ENCODE measurements at places on chromosomes 3 and 15.

GRCh38 chr3:126965526-126966080, 17.3 kb upstream of the PLXNA1 start:
- DNase-seq, result no peak

DNA sequence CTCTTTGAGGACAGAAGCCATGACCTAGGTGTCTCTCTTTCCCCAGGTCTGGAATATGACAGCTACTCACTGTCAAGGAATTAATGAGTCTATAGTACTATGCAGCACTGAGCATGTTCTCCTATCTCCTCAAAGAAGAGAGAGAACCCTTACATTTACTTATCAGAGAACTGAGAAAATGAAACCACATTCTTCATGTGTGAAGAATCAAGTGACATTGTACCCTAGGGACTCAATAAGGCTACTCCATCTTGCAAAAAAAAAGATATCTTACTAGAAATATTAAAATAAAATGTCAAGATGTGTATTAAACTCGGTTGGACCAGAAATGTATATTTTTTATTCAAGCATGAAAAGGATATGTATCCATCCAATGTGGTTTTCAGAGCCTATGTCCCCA, 133.2 kb upstream of the COL8A1 start:
- no peak for DNase-seq

- DNase-seq, result peak; percentile 25
These were observed 293.1 kb downstream of the NLGN1 start for GRCh38 chr3:173690542-173691180.

GRCh38 chr3:186923241-186923640, 7.1 kb upstream of the ST6GAL1 start:
- no peak for DNase-seq

GRCh38 chr3:4323246-4324027, 20.3 kb downstream of the SETMAR start:
- DNase-seq, result no peak

DNA sequence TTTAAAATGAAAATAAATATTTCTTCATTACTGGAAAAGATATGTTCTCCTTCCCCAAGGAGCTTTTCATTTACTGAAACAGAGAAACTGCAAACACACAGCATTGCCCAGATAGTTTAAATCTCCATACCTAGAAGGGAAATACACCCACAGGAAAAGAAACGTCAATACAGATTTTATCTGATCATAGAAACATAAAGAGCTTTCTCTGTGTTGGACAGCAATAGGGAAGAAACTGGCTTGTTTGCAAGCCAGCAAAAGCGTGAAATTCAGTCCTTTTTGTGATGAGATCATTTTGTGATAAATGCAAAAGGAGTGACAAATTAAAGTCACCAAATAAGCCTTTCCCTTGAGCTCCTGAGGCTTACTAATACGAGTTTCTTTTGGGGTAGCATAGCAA, 398.0 kb downstream of the TIGIT start:
- no peak for DNase-seq

- DNase-seq, result no peak
These were observed 145.5 kb upstream of the TPM1 start for GRCh38 chr15:62896969-62897486.

DNA sequence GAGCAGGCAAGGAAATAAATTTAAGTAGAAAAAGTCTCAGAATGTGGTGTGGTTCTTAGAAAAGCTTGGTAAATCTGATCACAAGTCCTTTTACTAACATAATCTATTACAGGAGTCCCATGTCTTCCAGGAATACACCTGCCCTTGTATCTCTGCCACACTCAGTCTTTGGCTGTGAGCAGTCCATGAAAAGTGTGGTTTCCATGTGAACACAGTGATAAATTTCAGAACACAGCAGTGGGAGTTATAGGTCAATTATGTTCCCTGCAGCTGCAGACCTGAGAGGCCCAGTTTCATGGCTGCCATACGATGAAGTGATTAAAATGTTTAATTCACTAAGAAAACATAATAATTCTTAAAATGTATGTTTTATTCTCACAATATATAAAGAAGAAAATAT, 366.9 kb upstream of the STAC start:
- no peak for DNase-seq

DNA sequence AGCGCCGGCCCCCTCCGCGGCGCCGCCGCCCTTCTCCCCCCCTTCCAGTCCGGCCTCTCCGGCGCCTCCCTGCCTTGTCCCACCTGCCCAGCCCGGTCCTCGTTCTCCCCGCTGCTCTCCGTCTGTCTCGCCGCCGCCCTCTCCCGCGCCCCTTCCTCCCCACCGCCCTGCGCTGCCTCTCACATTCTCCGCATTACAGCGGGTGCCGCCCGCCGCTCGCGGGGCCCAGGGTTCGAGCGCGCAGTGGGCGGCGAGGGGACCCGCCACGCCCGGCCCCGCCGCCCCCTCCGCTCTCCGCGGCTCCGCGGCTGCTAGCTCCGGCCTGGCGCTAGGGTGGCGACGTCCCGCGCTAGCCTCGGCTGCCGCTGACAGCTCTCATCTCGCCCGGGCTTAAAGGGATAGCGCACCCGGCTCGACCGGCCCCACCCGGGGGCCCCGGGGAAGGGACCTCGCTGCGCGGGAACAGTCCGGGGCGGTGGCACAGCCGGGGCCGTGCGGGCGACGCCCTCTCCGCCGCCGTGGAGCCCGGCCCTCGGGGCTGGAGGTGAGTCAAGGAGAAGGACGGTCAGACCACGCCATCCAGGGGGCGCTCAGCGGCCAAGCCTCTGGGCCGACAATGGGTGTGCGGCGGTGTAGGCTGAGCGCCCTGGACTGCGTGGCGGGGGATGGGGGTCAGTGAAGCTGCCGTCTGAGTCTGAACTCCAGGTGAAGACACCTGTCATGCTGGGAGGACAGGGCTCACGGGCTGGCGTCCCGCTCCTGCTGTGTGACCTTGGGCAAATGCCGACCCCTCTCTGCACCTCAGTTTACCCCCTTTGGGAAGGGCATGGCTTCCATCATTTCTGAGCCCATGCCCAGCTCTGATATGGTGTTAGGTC, 187.4 kb upstream of the LINGO1 start:
- no peak for DNase-seq

DNA sequence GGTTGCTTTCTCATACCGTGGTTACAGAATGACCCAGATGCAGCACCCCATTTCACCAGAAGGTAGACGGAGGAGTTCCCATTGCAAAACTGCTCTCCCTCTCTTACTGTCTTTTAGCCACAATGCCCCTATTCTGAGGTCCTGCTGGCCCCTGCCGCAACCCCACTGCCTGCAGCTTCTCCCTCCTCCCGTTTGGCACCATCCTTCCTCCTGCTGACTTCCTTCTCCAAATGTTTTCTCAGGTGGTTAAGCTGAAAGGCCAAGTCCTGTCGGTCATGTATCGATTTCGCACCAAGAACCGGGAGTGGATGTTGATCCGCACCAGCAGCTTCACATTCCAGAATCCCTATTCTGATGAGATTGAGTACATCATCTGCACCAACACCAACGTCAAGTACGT, 132.3 kb upstream of the ABHD17C start:
- no peak for DNase-seq

DNA sequence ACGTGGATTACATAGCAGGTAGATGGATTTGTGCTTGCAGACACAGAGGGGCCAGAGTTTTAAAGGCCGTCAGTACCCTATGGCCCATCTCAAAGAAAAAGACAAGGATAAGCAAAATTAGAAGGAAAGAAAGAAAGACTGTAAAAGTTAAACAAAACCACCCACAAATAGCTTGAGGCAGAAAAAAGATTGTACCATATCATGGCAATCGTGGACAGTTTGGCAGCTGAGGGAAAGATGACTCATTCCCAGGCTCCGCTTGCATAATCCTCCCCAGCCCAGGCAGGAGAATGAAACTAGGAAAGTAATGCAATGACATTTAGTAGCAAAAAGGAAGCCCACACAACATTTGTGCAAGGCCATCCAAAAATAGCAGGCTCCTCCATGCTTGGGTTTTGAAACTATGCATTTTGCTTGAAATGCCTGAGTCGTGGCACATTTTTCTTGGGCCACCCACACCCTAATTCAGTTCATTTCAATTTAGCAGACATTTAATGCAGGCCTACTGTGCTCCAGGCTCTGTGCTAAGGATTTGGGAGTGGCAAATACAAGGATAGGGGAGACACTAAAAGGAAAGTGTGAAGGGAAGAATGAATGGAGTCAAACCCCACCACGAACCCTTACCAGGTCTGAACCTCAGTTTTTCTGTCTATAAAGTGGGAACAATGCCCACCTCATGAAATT, 40.9 kb upstream of the SMAD3 start:
- peak; percentile 55 for DNase-seq

Measured in NCI-H446 (cell line).